T-helper 2 cell (primary cell): ENCODE measurements at places on chromosomes 1 and 21.

GRCh38 chr1:246373828-246374569, 133.1 kb downstream of the SMYD3 start:
- DNase-seq = no peak

GRCh38 chr1:108511764-108512163, 48.1 kb upstream of the EEIG2 start:
- DNase-seq = no peak

DNA sequence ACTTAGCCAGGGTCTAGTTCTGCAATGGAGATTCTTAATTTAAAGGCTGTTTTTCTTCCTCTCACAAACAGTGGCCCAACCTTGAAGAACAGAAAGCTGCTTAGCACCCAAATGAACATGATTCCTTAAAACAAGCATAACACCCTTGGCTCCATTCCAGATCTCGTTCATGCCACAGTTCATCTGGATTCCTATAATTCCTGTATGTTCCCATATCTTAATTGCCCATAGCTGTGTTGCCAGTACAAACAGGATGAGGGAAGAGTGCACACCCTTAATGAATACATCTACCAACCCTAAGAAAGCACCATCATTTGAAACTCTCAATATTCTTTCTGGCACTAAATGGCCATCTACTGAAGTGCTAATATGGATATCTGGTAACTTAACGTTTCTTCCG, 45.5 kb downstream of the TGFB2 start:
- no peak for DNase-seq

DNA sequence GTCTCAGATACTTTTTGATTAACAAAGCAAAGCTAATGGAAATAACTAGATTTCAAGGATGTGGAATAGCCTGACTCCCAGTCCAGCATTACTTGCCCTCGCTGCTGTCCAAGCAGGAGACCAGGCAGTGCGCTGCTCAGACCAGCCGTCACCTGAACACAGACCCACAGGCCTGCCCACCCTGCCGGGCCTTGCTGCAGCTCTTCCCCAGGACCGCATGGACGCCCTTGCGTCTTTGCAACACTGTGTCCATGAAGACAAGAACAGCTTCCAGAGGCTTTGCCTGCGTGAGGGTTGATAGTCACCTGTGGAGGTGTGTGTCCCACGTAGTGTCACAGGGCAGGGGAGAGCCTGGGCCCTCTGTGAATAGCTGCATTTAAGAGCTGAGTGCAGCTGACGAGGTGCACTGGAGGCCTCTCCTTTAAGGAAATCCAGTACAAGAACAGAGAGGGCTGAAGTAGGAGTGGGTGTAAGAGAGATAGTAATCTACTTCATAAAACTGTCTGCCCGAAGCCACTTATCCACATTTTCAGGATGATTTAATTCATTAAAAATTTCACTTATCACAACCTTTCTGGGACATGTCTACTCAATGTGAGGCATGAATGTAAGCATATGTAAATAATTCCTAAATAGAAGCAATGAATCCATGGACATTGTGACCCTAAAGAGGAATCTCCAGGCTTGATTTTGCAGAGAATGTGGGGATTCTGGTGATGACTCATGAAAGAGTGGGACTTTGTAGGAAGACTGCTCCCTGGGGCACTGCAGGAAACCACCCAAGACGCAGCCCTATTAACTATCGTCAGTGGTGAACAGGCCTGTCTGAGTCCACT, 176.2 kb upstream of the RAB4A start:
- DNase-seq = no peak

DNA sequence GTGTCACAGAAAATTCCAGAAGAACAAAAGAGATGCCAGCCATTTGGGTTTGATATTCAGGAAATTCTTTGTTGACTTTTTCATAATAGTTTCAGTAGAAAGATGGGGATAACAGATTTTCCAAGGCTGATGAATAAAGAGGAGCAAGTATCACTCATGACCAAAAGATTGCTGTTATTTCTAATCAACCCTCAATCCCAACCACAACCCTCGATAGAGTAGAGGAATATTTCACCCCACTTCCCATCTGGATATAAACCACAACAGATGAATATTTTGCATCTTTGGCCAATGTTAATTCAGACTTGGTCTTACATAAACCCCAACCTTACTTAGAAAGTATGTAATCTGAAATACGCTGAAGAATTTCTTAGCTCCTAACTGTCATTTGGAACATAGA, 232.4 kb downstream of the SEC16B start:
- no peak for DNase-seq

- DNase-seq = no peak
Observed at GRCh38 chr21:42492201-42492600, 3.8 kb downstream of the RSPH1 start.

DNA sequence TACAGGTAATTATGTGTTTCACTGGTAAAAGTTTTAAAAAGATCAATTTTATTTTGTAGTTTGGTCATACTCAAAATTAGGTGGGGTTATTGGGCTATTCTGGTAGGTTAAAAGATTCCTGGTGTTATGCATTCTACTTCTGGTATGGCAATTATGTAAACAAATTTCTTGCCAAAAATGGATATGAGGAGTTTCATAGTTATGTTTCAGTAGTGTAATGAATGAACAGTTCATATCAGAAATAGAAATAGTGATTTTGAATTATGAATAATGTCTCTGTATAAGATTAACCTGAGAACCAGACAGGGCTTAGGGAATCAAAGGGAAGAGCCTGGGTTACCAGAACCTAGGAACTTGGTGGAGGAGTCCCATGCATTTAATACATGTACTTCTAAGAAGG, 15.9 kb downstream of the ATF6 start:
- DNase-seq = no peak

- DNase-seq = peak; percentile 1
Observed at GRCh38 chr1:88935522-88936222, 44.3 kb upstream of the GTF2B start.

- no peak for DNase-seq
Observed at GRCh38 chr1:56522680-56523079, 56.7 kb downstream of the PLPP3 start.

DNA sequence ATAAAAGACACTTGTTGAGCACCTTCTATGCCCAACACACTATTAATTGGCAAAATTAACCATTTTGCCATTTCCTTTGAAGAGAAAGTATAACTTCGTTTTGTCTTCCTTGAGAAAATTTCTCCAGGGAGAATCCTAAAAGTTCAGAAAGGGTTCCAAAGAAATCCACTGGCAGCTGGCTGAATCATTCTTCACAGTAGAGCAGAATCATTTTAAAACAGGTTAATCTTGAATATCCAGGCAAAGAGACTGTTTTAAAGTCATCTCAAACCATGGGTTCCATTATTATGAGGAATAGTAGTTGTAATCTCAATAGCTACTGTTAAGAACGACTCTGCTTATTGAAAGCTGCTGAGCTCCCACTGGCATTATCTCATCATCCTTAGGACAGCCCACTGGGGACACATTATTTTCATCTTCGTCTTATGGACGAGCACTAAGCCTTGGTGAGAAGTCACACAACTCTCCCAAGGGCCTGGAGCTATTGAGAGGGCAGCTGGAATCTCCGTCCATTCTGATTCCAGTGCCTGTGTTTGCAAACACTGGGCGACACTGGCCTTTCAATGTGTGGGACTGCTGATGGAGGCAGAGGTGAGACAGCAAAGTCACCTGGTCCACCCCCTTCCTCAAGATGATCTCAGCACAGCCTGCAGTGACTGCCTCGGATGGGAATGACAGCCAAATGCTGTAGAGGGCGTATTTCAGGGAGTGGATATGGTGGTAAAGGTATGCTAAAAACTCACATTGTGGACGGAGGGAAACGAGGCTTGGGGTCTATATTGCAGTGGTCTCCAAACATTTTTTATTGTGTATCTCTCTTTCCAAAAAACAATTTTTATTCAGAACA, 15.3 kb upstream of the PGBD5 start:
- DNase-seq = no peak

DNA sequence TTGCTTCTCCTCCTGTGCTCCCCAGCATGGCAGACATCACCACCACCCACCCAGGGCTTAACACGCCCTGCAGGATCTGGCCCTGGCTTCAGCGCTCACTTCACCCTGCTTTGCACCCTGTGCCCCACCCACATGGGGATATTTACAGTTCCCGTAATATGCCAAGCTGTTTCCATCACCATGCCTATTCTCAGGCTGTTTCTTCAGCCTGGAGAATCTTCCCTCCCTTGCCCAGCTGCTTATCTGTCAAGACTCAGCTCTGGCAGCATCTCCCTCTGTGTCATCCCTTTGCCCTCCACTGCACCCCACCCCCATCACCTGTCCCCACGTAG, 3.6 kb upstream of the AHCYL1 start:
- no peak for DNase-seq

GRCh38 chr1:202689493-202690342, 20.5 kb downstream of the SYT2 start:
- no peak for DNase-seq

GRCh38 chr1:228154670-228155571, 5.2 kb downstream of the GJC2 start:
- no peak for DNase-seq

DNA sequence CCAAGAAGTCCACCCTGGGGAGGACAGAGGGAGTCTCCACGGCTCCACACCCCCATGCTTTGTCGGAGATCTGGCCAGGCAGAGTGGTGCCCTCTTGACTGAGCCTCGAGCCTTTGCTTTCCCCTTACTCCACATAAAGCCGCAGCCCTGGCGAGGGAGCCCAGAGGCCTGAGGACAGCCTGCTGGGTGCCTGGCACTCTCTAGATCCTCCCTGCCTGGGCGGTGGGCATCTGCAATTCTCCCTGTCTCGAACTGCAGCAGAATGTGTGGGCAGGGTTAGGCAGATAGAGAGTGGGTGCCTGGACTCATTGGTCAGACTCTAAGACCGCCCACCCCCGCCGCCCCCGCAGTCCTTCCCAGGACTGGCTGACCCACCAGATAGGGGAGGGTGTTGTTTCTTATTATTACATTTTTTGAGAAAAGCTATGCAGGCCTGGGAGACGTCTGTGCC, 13.9 kb downstream of the EPHX1 start:
- DNase-seq = no peak

DNA sequence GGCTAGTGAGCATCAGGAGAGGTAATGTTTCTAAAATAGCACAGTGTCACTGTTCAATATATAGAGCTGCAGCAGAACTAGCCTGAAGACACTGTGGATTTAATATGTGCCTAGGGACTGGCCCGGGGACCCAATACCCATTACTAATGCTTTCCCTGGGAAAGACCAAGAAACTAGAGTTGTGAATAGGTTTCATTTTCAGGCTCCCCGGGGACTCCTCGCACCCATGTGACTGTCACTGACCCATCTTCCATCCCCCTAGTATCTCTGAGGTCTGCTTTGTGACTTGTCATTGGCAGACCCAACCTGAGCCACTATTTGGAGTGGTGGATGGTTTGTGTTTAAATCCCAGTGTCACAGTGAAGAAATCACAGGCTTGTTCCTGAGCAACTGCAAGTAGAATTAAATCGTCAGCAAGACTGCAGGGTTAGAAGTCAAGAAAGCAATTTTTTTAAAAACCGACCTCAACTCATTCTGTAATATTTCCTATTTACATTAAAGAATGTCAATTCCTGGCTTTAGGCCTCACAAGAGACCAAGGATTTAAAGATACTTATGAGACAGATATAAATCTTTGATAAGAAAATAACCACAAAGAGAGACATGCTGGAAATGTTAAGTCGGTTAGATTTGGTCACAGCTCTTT, 130.0 kb upstream of the TNR start:
- DNase-seq = no peak

DNA sequence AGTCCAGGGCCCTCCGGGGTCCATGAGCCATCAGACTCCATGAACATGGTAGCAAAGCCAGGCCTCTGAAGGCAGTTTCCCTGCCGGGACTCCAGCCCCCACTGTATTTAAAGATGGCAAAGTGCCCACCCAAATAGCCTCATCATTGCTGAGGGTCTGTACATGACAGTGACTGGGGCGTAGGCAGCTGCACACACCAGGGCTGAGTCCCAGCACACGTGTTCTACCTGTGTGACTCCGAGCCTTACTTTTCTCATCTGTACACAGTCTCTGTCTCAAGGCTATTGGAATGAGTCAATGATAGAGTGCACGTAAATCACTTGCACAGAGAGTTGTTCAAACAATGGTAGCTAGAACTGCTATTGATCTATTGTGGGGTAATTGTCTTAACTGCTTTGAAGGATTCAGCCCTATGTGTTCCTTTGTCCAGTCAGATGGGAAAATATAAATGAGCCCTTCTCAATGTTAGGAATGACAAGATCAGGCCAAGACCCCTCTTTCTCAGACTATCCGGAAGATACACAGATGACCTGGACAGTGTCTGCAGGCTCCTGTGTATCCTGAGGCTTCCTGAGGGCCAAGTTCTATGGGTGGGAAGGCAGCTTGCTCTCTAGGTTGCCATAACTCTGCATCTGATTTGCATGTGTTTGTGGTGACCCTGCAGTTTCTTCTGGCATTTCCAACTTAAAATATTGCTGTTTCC, 48.9 kb downstream of the RASSF5 start:
- DNase-seq = no peak

GRCh38 chr1:225666495-225666894, 13.6 kb upstream of the ENAH start:
- no peak for DNase-seq

- DNase-seq = no peak
Observed at GRCh38 chr1:25567710-25568089, 24.3 kb downstream of the LDLRAP1 start.

- no peak for DNase-seq
Observed at GRCh38 chr1:3473381-3473844, 18.9 kb downstream of the ARHGEF16 start.

- no peak for DNase-seq
Observed at GRCh38 chr1:48230236-48230635, 7.7 kb downstream of the SLC5A9 start.

DNA sequence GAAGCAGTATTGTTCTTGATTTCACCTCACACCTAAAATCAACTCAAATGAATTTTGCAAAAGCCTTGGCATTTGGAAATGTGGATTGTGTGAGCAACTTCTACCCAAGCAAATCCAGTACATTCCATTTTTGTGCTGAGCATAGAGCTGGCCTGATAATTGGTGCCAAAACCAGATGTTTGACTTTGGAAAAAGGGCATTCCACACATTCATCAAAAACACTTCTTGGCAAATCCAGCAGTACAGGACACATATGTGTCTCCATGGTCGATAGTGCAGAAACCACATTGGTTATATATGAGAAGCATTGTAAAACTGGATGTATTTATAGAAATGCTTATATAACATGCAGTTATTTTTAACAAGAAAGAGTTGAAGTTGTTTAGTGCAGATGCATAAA, 210.4 kb downstream of the KCNK2 start:
- DNase-seq = no peak

GRCh38 chr1:64050601-64051000, 152.8 kb upstream of the UBE2U start:
- DNase-seq = no peak

- no peak for DNase-seq
Observed at GRCh38 chr1:77562596-77563150, 119.8 kb downstream of the ZZZ3 start.

GRCh38 chr1:155650231-155650757, 38.3 kb downstream of the YY1AP1 start:
- no peak for DNase-seq

GRCh38 chr1:89659322-89660081, 26.6 kb downstream of the LRRC8C start:
- DNase-seq = no peak
